Activated naive CD4-positive, alpha-beta T cell treated with anti-CD3 and anti-CD28 coated beads for 36 hours (primary cell): ENCODE measurements at places on chromosomes 1 and 21. TPM values are rescaled to one million over a fixed set of nuclear protein-coding genes. Genes with fewer than 3 reads are reported as not detected.

The PGLYRP3 gene
- total RNA-seq: not detected

The GNAT2 gene
- total RNA-seq: 0.50 TPM

The ZNF593OS gene
- total RNA-seq: not detected

The IBA57 gene
- 5.5 TPM for total RNA-seq

The CDC42 gene
- total RNA-seq: 318 TPM

DNA sequence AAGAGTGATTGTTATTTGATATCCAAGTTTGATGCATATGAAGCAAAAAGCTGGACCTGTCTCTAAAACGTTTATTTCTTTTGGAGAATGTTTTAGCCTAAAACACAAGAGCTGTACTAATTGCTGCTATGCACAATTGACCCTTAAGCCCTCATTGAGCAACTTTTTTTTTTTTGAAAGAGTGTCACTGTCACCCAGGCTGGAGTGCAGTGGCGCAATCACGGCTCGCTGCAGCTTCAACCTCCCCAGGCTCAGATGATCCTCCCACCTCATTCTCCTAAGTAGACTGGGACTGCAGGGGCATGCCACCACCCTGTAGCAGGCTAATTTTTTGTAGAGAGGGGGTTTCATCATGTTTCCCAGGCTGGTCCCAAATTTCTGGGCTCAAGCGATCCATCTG lies 129.1 kb downstream of the PIK3R3 start:
- no peaks in the 10 kb centered on the region for H3K4me1 ChIP-seq
- no peak overlapping the region for H3K4me3 ChIP-seq
- no peaks in the 10 kb centered on the region for H3K27me3 ChIP-seq
- no peak overlapping the region for H3K27ac ChIP-seq
- peaks cover 12% of the 10 kb centered on the region for H3K36me3 ChIP-seq

DNA sequence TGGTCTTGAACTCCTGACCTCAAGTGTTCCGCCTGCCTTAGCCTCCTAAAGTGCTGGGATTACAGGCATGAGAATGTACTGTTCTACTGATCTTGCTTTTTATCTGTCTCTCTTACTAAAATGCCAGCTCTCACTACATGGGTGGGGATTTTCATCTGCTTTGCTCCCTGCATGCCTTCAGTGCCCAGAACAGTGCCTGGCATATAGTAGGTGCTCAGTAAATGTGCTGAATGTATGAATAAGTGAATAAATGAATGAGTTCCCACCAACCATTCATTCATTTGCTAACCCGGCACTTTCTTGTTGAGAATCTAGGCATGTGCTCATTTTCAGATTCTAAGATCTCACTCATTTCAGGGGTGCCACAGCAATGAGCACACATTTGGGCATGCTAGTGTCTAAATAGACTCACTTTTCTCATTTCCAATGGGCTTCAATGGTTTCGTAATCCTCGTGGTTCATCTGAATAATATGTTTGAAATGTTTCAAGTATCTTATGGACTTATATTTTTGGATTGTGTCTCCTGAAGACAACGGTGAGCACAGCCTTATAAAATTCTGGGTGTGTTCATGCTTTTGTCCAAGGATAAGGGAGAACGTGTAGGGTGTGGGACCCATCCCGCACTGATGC lies 7.6 kb downstream of the DHRS3 start:
- no peaks in the 10 kb centered on the region for H3K27me3 ChIP-seq
- H3K4me1 ChIP-seq: peaks cover 79% of the 10 kb centered on the region
- no peak overlapping the region for H3K27ac ChIP-seq
- H3K36me3 ChIP-seq: peaks cover 44% of the 10 kb centered on the region
- no peak overlapping the region for H3K4me3 ChIP-seq

DNA sequence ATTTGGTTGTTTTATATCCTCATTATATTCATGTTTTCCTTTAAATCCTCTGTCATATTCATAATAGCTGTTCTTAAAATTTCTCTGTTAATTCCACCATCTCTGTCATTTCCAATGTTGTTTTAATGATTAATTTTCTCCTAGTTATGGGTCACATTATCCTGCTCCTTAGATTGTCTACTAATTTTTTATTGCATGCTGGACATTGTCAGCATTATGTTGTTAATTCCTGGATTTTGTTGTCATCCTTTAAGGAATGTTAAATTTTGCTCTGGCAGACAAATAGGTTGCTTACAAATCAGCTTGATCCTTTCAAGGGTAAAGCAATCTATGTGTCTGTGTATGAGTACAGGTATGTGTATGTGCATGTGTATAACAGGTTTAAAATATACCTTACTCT lies 393.8 kb upstream of the POU3F1 start:
- no peaks in the 10 kb centered on the region for H3K4me1 ChIP-seq
- H3K36me3 ChIP-seq: peaks cover 3% of the 10 kb centered on the region
- no peak for DNase-seq
- H3K27me3 ChIP-seq: peaks cover 21% of the 10 kb centered on the region

- no peak overlapping the region for H3K27ac ChIP-seq
- no peak for DNase-seq
- no peaks in the 10 kb centered on the region for H3K4me1 ChIP-seq
- H3K36me3 ChIP-seq: no peaks in the 10 kb centered on the region
Observed at GRCh38 chr1:187129132-187129531, 300.4 kb downstream of the PLA2G4A start.

- peak; percentile 30 for DNase-seq
- H3K4me3 ChIP-seq: no peak overlapping the region
- H3K4me1 ChIP-seq: peaks cover 38% of the 10 kb centered on the region
- no peaks in the 10 kb centered on the region for H3K36me3 ChIP-seq
Observed at GRCh38 chr1:66399888-66400529, 133.9 kb upstream of the SGIP1 start.

- no peak for DNase-seq
- no peak overlapping the region for H3K27ac ChIP-seq
- H3K4me3 ChIP-seq: no peak overlapping the region
Observed at GRCh38 chr1:98323388-98323787, 338.1 kb upstream of the SNX7 start.

DNA sequence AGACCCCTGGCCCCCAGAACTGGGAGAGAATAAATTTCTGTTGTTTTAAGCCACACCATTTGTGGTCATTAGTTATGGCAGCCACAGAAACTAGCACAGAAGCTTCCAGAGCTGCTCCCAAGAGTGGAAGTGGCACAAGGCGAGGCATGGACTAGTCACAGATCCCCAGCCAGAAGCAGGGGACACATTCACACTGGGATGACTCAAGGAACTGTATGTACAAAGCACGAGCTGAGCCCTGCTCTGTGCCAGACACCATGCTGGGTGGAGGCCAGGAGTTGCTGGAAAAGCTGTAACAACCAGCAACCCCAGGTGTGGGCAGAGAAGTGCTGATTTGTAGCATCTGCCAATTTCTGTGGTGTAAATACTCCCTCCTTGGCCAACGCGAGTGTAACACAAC lies 55.6 kb downstream of the TCP10L start:
- no peaks in the 10 kb centered on the region for H3K27me3 ChIP-seq
- DNase-seq: no peak
- H3K36me3 ChIP-seq: no peaks in the 10 kb centered on the region
- no peak overlapping the region for H3K4me3 ChIP-seq
- no peaks in the 10 kb centered on the region for H3K4me1 ChIP-seq

- no peak for DNase-seq
- H3K36me3 ChIP-seq: no peaks in the 10 kb centered on the region
- no peak overlapping the region for H3K27ac ChIP-seq
- H3K4me1 ChIP-seq: no peaks in the 10 kb centered on the region
- H3K4me3 ChIP-seq: no peak overlapping the region
- H3K27me3 ChIP-seq: peaks cover 6% of the 10 kb centered on the region
Observed at GRCh38 chr1:34131396-34132160, 33.5 kb downstream of the CSMD2 start.

DNA sequence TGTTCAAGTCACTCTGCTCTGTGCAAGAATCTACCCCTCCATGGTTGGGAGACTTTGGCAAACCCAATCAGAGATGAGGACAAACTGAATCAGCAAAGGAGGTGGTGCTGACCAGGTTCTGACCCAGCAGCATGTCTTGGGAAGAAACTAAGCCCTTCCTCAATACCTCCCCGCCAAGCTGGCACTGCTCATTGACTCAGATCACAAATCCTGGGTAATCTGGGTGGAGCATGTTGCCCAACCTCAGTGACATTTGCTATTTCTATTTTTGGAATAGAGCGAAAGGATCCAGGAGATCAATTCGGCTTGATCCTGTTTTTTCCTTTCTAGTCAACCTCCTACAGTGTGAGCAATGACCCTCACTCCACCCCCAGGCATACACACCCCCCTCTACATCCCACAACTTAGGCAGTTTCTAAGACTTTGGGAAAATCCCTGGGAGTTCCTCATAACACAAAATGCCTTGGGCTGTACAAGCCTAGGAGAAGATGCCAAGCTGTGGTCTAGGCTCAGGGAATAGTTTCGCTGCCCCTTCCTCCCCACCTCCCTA lies 166.8 kb upstream of the KCNJ6 start:
- H3K27ac ChIP-seq: no peak overlapping the region
- H3K4me3 ChIP-seq: no peak overlapping the region
- no peaks in the 10 kb centered on the region for H3K4me1 ChIP-seq
- H3K36me3 ChIP-seq: no peaks in the 10 kb centered on the region

DNA sequence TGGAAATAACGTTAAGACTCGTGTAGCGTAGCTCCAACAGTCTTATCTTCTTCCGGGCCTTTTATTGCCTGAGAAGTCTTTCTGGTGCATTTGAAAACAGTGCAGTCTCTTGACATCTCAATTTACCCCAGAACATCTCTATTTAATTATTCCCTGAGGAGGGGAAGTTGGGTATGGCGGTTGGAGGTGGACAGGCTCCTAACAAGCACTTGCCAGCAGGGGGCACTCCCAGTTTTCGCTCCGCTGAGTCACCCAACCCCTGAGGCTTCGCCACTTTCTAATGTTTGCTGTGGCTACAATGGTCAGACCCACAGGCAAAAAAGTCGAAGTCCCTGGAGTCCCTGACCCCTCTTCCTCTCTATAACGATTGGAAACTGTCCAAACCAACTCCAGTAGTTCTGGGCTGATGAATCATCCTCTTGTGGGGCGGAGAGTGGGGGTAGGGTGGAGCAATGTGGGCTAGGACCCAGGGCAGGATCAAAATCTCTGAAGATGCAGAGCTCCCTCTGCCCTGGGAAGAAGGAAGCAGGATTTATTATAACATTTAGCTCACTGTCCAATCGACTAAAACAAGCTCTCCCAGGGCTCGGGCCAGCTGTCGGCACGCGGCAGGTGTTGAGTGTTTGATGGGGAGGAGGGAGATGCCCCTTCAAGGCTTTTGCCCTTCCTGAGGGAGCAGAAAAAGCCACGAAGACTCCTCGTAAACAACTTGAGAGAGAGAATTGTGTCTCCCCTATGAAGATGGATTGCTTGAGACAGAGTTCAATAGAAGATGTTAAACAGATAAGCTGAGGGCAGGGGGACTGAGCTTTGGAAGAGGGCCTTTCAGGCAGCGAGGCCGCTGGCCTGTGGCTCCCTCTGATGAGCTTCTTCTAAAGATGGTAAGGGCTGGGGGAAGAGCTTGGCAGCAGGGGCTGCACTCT lies 85.7 kb downstream of the BRINP2 start:
- no peak overlapping the region for H3K27ac ChIP-seq
- H3K36me3 ChIP-seq: no peaks in the 10 kb centered on the region
- H3K4me1 ChIP-seq: no peaks in the 10 kb centered on the region
- peaks cover 7% of the 10 kb centered on the region for H3K27me3 ChIP-seq
- DNase-seq: peak; percentile 15
- no peak overlapping the region for H3K4me3 ChIP-seq

- no peaks in the 10 kb centered on the region for H3K4me1 ChIP-seq
- DNase-seq: no peak
- H3K27me3 ChIP-seq: peaks cover 4% of the 10 kb centered on the region
- H3K27ac ChIP-seq: no peak overlapping the region
- no peak overlapping the region for H3K4me3 ChIP-seq
- no peaks in the 10 kb centered on the region for H3K36me3 ChIP-seq
Observed at GRCh38 chr1:225004396-225004795, 74.9 kb downstream of the DNAH14 start.
